ENCODE measurements at places on chromosomes 13 and 19. TPM values are rescaled to one million over a fixed set of nuclear protein-coding genes. Genes with fewer than 3 reads are reported as not detected.
A peak's percentile ranks its signal among the peaks of the same experiment; 100 is the strongest.

Gene MED4
- total RNA-seq: 34.8 TPM

- DNase-seq: no peak
These were observed 222.4 kb downstream of the SPRY2 start for GRCh38 chr13:80118506-80118905.

DNA sequence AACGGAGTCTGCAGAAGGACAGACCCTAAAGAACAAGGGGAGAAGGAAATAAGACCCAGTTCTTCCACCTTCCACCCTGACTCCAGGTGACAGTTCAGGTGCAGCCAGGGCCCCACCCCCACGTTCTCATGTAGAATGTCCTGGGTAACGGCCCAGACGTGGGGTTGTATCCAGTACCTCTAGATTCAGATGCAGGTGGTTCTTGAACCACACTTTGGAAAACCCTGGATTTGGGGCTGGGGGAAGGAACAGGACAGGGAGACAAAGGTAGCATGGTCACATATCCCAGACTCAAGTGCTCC, 2.2 kb downstream of the DMPK start:
- DNase-seq: no peak

DNA sequence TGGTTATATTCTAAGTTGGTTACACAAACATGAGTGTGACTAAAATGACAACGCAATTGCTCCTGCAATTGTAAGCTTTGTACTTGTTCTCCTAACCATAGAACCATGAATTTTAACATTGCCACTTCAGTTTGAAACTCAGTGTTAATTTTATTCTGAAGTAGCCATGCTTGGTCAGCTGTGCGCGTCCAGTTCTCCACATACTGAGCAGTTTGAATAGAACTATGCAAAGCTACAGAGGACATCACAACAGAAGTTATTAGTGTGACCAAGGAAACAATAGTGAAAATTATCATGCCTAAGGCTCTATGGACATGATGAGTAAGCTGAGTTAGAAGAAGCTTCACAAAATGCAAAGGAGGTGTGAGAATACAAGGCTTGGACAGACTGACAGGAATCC, 19.6 kb upstream of the ZNF100 start:
- DNase-seq: no peak

GRCh38 chr19:37333457-37333856, 37.4 kb upstream of the ZNF527 start:
- DNase-seq: no peak

GRCh38 chr19:17255150-17255621, 9.4 kb downstream of the USHBP1 start:
- DNase-seq: no peak

DNA sequence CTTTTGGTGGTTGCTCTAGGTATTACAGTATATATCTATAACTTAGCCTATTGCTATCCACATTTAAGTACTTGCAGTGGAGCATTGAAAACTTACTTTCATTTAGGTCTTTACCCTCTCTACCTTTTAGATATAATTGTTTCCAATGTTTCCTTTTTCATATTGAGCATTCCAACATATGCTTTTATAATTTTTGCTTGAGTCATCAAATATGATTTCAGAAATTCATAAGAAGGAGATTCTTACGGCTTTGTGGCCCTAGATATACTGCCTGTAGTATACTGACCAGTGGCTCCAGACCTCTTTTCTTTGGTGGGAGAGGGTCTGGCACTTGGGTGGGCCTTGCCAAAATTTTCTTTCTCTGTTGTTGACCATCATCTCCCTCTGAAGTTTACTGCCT, 32.8 kb upstream of the ZNF850 start:
- no peak for DNase-seq

GRCh38 chr19:46720503-46721239, 3.8 kb upstream of the PRKD2 start:
- no peak for DNase-seq

DNA sequence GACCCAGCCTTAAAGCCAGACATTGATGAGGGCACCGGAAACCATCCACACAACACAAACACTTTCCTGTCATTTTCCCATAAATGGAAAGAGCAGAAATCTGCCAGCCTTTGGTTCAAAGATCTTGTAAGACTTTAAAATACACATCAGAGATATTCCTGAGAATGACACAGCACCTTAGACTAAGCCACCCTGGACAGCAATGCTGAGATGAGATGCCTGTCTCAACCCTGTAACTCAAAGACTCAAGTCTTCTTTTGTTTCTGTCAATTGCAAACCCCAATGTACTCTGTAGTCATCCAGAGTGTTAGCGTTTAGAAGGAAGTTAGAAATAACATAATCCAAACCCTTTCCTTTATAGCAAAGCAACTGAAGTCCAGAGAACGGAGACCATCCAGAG, 119.2 kb downstream of the CCNA1 start:
- no peak for DNase-seq

DNA sequence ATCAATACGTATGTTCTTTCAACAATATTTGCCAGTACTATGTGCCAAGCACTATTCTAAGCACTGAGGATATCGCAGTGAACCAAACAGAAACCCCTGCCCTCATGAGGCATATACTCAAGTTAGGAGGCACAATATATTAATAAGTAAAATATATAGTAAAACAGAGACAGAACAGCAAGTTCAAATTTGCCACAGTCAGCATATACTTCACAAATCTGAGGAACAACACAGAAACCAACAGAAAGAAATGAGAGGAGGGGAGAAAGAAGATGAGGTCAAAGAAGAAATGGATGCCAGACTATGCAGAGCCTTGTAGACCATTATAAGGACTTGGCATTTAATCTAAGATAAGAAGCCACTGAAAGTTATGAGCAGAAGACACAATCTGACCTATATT, 59.9 kb downstream of the KATNAL1 start:
- no peak for DNase-seq

GRCh38 chr13:48879432-48879831, 96.3 kb upstream of the FNDC3A start:
- DNase-seq: no peak

Gene PBX4
- 7.0 TPM for total RNA-seq

GRCh38 chr19:10516064-10516385, 1.2 kb downstream of the S1PR5 start:
- no peak for DNase-seq

DNA sequence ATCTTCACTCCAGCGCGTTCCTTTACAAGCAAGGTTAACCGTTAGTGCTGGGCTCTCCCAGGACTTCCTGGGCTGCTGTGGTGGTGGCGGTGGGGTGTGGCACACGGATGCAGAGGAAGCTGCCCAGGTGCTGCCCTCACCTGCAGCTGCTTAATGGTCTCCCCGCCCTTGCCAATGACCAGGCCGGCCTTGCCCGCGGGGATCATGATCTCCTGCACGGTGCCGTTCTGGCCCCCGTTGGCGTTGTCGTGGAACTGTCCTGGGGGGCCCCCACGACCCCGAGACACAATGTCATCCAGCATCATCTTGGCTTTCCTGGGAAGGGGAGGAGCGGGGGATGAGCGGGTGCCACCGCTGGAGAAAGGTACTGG, 6.1 kb downstream of the KHSRP start:
- no peak for DNase-seq

GRCh38 chr19:7674010-7675005, 2.6 kb upstream of the MCEMP1 start:
- peak; percentile 83 for DNase-seq

DNA sequence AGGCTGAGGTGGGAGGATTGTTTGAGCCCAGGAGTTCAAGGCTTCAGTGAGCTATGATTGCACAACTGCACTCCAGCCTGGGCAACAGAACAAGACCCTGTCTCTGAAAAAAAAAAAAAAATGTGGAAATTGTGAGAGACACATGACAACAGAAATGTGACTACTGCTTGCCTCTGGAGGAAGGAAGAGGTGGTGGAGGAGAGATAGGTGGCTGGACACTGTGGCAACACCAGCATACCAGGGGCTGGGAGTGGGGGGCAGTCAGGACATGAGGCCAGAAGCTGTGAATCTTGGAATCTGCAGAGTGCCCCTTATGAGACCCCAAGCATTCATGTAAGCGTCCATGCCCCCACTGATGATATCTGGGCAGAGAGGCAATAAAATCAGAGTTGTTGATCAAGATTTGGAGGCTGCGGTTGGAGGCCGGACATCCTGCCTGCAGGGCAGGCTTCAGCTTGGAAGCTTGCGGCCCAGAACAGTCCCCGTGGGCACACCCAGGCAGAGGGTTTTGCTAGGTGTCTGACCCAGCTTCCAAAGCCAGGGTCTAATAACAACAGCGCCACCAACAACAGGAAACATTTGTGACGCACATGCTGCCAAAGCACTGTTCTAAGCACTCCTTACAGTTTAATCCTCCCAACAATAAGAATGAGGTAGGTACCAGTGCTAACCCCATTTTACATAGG, 16.9 kb downstream of the FAM187B start:
- peak; percentile 62 for DNase-seq

DNA sequence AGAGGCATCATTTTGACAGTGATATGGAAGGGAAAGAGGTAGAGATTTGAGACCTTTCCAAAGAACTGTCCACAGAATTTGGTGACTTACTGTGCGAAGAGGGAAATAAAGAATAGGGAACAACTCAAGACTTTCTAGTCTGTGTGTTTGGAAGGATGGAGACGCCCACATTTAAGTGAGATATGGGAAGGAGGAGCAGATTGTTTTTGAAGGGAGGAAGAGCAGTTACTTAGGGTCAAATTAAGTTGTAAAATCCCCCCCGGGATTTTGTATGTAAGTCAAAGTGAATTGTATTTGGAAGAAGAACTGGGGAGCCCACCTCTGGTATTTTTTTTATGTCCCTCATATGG, 1.2 kb downstream of the USPL1 start:
- DNase-seq: no peak

- no peak for DNase-seq
These were observed 18.5 kb downstream of the PTPRS start for GRCh38 chr19:5321851-5322681.

All from lower leg skin (tissue), 4 donors.